ENCODE measurements at places on chromosomes 12 and 14.

- no peak for DNase-seq
Observed at GRCh38 chr14:61703342-61704129, 8.2 kb downstream of the HIF1A start.

DNA sequence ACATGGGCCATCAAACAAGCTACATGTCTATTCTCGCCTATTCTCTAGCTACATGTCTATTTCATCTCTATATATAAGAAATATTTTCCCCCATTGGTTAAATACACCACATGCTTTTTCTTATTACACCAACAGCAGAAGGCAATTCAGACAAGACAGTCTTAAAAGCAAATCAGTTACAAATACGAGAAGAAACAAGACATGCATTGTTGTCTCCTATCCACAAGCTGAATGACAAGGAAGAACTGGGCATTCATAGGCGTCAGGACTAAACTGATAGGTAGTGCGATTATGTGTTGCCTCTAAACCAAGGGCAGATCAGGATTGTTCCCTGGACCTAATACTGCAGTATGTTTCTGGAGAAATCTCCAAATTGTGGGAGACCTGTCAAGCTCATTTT is 19.4 kb downstream of the SLC2A13 start:
- no peak for DNase-seq

DNA sequence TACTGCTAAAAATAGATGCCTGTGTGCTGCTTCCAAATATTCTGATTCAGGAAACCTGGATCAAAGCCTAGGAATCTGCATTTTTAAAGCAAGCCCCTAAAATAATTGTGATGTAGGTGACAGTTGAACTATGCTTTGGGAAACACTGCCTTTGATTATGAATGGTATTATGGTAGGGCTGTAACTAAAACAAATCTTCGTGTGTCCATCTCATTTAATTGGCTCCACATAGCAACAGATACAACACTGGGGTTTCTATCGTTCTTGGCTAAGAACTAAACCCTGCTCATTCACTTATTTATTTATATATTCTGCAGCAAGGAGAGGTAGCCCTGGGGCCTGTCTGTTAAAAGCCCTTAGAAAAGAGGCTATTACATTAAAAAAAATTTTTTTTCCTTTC is 23.0 kb upstream of the ITGA5 start:
- no peak for DNase-seq

- no peak for DNase-seq
Observed at GRCh38 chr14:105192866-105193731, 12.0 kb upstream of the NUDT14 start.

- no peak for DNase-seq
Observed at GRCh38 chr12:95607642-95608041, 56.4 kb upstream of the USP44 start.

DNA sequence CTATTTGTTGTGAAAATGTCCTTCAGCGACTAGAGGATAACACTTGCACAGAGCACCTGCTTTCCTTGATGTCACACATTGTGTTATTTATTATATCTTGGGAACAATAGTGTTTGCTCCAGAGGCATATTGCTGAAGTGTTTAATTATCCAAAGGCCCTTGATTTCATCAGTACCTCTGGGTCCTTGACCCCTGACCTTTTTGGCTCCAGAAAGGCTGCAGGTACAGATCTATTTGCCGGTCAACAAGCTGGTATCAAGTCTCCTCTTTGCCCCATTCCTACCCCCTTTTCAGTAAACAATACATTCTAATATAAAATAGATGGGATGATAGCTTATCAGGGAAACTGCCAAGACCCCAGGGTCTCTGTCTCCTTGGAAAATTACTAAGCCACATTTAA is 206.8 kb downstream of the DACT1 start:
- DNase-seq, result no peak

- DNase-seq, result no peak
Observed at GRCh38 chr12:29103539-29103974, 45.5 kb upstream of the FAR2 start.

GRCh38 chr14:65032319-65032718 is 45.6 kb downstream of the FNTB start:
- DNase-seq, result no peak

DNA sequence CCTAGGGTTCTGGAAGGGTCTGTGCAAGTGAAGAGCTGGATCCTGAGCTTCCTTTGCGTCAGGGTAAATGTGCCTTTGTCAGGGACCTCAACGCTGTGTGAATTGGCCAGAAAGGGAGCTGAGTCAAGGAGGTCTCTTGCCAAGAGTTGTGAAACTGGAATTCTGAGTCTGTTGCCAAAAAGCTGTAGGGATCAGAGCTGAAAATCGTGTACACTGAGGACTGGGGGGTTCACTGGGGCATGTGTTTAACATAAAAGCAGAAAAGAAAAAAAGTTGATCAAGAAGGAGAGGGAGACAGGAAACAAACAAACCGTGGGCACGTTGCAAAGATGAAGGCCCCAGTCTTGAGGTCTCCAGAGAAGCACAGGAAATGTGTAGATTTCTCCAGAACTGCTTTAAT is 1081.5 kb downstream of the VRK1 start:
- no peak for DNase-seq

- no peak for DNase-seq
Observed at GRCh38 chr14:64059454-64060198, 206.8 kb downstream of the SYNE2 start.

Data from osteoblast (primary cell).